Left renal pelvis (tissue), 4 donors: ENCODE measurements at places on chromosomes 1 and 21.

DNA sequence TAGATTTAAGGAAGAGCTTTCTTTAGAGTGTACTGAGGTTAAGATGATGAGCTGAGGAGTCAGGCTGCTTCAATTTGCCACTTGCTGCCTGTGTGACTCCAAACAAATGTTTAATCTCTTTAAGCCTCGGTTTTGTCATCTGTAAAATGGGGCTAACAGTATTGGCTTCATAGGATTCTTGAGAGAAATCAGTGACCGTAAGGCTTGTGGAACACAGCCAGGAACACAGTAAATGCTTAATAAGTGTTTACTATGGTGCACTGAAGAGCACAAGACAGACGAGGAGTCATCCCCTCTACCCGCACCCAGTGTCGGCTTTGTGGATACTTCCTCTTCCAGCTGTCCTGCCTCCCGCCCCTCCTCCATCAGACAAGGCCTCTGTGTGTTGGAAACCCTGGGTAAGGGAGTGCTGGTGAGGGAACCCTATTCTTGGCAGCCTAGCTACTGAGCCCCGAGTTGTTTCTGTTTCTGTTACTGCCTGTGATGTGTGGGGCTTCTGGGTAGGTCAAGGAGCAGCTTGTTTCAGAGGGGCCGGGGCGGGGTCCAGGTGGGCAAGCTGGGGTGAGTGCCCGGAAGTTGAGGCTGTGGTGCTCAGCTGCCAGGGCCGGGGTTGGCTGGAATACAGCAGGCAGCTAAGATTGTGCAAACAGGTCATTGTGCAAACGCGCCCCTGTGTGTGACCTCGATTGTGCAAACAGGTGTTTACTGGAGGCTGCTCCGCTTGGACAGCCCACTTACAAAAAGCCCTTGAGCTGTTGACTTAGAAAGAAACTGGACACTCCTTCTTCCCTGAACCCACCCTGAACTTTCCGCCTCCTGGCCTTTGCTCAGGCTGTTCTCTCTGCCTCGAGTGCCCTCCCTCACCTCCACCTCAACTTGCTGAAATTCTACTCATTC lies 4.0 kb upstream of the CSF3R start:
- DNase-seq, result no peak

GRCh38 chr1:225933072-225933471 lies 7.9 kb downstream of the LEFTY2 start:
- DNase-seq, result no peak

DNA sequence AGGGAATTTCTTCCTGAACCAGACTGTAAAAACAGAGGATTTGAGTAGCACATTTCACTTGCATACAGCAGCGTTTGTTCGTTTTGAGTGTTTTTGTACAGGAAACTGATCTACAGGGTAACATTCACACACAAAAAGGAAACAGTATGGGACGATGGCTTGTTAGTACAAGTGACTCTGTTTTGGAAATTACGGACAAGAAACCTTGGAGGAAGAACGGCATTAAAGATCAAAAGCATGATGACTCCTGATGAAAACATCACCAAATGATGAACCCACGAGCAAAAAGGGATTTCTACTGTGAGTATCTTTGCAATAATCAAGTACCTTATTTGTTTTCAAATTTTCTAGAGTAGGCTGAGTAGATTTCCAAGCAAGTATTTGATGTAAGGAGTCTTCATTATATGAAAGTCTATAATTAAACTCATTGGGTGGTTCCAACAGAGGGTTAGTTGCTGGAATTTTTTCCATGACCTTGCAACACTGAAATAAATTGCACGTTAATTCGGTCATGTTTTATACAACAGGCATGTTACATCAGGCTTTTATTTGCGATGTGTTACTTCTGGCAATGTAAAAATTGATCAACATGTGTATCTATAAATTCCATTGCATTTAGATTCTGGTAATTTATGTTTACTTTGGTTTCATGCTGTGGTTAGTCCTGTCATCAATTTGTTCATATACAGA lies 76.7 kb upstream of the KCNK2 start:
- DNase-seq, result no peak

DNA sequence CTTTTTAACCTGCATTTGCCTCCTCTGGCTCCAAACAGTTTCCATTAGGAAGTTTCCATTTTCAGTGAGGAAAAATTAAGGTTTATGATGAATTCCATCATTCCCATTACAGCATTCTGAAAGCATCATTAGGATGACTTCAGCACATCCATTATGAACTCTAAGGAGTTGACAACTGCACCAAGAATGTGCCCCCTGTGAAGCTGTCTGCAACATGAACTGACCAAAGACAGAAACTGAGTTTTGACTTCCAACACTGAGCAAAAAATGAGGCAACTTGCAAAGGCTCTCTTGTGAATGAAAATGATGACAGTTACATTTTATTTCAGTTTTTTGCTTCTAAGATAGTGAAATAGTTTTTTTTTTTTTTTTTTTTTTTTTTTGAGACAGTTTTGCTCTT lies 18.3 kb upstream of the KCNE1 start:
- no peak for DNase-seq

GRCh38 chr1:216749232-216749631 lies 26.0 kb upstream of the ESRRG start:
- DNase-seq, result no peak

GRCh38 chr1:55287723-55288122 lies 72.6 kb upstream of the USP24 start:
- DNase-seq, result no peak

DNA sequence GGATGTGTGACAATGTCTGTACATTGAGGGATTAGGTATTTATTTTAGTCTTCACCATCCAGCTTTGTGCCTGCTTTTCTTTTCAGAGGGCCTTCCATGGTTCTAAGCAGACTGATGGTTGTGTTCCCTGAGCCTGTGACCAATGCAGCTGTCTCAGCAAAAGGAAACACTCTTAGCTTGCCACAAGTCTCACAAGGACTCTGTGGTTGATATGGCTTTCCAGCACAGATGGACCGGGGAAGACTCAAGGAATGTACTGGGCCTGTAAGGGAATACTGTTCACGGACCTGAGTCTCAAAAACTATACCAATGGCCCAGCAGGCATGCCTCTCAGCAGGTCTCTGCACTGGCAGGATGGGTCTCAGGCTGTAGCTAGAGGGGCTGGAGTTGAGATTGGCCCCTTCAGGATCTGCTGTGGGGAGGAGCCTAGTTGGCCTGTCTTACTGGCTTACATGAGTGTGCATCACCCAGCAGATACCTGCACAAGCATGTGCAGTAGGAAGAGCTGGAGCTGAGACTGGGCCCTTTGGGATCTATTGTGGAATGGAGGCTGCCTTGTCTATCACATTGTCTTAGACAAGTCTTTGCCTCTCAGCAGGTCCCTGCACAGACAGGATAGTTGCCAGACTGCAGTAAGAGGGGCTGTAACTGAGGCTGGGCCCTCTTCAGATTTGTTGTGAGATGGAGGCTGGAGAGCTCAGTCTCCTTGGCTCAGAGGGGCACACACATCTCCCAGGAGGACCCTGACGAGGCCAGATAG lies 52.0 kb upstream of the PDC start:
- DNase-seq, result no peak

- DNase-seq, result no peak
Measured at GRCh38 chr1:97200595-97200994, 479.0 kb downstream of the PTBP2 start.

DNA sequence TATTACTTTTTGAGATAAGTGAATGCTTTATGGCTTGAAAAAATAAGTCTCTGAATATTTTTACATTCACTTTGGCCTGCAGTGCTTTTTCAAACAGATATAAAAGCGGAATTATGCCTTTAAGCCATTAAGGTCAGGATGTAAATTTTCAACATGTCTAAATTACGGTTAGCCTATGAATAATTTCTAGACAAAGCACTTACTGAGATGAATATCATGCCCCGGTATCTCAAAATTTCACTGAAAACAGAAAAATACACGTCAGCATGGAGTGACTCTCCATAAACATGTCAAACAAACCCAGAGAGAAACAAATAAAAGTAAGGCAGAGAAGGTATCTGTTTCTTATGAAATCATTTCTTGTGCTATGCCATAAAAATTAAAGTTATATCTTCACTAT lies 853.9 kb downstream of the KCNT2 start:
- DNase-seq, result no peak

DNA sequence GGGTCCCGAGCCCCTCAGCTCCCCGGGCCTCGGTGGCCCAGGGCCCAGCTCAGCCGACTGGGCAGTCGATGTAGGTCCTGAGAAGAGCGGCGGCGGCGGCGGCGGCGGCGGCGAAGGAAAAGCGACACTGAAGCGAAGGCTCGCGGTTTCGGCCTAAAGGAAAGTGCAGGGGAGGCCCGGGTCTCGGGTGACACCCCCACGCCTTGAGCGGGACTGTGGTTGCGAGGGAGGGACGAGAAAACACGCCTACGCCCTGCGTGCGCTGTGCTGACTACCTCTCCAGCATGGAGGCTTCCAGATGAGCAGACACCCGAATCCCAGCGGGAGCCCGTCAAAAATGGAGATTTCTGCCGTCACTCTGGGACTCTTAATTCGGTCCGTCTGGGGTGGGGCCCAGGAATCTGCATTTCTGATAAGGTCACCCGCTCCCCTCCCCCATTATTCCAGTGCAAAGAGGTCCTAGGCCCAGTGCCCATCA lies 31.2 kb downstream of the DNTTIP2 start:
- peak; percentile 58 for DNase-seq

DNA sequence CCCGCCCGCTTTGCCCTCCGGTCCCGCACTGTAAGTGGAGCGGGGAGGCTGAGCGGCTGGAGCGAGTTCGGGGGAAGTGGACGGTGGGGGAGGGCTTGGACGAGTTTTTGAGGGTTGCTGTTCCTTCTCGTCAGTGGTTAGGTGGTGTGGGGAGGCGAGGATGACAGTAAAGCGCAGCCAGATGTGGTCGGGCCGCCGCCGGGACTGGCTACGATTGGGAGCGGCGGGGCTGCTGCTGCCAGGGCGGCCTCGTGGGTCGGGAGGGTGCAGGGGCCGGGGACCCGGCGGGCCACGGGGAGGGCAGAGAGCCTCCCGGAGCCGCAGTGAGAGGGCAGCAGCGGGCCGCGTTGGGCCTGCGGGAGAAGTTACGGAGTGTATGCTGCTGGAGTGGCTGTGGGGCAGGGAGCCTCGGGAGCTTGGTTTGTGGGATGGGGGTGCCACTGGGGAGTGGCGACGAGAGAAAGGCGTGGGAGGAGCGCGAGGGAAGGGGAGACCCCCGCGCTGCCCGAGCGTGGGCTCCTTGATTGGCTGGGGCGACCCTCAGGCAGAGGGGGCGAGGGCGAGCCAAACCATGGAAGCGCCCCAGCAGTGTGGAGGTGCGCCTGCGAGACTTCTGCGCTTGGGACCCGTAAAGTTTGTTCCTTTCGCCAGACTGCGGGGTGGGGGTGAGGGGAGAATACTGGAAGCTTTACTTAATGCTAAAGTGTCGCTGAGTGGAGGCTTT lies 2.1 kb downstream of the ADGRL2 start:
- no peak for DNase-seq

GRCh38 chr1:158067662-158068061 lies 74.2 kb downstream of the KIRREL1 start:
- no peak for DNase-seq

GRCh38 chr21:25895565-25896205 lies 160.9 kb downstream of the GABPA start:
- no peak for DNase-seq

DNA sequence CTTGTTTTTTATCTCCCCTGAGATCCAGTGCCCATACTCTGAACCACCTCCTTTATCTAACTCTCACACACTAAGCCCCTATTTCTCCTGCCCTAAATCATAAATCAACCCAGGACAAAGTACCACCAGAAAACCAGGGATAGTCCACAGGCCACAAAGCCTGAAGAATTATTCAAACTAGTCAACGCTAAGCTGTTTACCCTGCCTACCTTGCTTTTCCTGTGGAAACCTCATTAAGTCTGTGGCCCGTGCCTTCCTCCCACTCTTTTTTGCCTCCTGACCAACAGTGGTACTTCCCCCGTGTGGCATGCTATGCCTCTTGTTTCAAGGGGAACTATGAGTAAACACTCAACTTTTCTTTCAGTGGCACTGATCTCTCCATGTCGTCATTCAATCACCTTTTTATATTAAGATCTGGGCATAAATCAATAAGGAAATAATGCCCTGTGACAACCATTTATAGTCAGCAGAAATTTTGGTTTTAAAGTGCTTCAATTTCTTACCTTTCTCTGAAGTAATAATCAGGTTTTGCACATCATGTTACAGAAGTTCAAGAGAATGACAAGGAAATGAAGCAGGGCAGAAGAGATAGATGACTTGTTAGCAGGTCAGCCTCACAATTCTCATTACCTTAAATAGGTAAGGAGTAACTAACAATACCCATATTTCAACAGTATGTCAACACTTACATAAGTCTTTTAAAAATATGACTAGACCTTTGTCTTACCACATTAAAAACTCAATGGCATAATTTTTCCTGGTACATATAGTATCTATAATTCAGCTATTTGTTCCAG lies 32.1 kb downstream of the EYA3 start:
- DNase-seq, result no peak

DNA sequence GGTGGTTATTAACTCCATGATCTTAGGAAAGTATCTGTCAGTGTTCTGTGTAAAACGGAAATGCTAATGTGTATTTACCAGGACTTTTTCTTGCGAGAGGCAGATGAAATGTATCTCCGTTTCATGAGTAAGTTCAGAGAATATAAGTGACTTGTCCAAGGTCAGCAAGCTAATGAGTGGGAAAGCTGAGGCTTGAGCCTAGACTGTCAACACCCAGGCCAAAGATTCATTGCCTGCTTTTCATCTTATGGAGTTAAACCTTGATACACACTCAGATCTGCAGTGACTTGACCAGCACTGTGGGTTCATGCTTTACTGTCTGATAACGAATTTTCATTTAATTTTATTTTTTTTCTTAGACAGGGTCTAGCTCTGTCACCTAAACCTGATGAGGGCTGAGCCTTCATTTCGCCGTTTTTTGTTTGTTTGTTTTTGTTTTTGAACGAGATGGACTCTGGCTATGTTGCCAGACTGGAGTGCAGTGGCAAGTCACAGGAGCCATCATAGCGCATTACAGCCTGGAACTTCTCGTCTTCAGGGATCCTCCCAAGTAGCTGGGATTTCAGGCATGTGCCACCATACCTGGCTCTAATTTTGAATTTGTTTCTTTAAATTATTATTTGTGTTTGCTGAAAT lies 918 bp upstream of the JTB start:
- DNase-seq, result no peak

DNA sequence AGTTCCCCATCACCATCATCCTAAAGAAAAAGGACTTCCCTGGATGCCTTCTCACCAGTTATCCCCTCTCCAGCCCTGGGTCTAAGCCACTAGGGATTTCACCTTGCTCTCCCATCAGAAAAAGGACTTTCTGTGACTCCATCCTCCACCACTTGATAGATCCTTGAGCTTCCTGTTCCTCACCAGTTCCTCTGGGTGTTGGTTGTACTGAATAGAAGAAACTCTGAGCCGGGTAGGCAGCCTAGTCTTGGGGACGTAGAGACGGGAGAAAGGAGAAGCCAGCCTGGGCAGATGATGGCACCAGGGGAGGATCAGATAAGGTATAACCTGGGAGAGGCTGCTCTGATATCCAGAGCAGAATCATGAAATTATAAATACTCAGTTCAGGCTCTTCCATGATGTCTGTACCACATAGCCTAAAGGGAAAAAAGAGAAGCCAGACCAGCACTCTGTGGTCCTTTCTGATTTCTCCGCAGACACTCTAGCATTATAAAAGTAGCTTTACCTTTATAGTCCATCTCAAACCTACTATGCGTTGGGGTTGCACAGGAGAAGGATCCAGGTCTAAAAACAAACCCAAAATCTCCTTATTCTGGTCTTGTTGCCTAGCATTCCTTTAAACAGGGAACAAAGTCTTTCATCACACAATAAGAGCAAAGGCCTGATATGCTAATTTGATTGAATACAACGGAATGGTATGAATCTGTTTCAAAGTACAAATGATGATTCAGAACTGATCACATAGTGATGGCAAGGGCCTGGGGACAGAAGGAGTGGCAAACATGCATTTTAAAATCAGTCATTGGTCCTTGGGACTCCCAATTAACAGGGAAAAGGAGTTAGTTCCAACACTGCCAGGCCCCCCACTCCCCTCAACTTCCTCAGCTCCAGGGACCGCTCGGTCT lies 1.2 kb upstream of the CD34 start:
- no peak for DNase-seq
